ENCODE measurements at places on chromosomes 2 and 18. TPM values are rescaled to one million over a fixed set of nuclear protein-coding genes. Genes with fewer than 3 reads are reported as not detected.

Gene ITGB6
- total RNA-seq: not detected

Gene MRO
- total RNA-seq: not detected

Gene TRIM43
- not detected for total RNA-seq

Gene SCYGR1
- total RNA-seq: not detected

Gene NAT8
- not detected for total RNA-seq

Gene TWIST2
- total RNA-seq: not detected

Gene SPATA3
- not detected for total RNA-seq

Gene HOXD12
- total RNA-seq: not detected

Gene ZNF385B
- total RNA-seq: not detected

Gene PLCL1
- total RNA-seq: 2.5 TPM

Measured in T-helper 1 cell treated with Interleukin-12 subunit alpha and Interleukin-12 subunit beta and Interleukin-4 antibody, amounts not matched to agents 30 ng/mL and 1 ng/mL, for 36 hours (primary cell).